ENCODE measurements at places on chromosomes 6 and 20.
A peak's percentile ranks its signal among the peaks of the same experiment; 100 is the strongest.

DNA sequence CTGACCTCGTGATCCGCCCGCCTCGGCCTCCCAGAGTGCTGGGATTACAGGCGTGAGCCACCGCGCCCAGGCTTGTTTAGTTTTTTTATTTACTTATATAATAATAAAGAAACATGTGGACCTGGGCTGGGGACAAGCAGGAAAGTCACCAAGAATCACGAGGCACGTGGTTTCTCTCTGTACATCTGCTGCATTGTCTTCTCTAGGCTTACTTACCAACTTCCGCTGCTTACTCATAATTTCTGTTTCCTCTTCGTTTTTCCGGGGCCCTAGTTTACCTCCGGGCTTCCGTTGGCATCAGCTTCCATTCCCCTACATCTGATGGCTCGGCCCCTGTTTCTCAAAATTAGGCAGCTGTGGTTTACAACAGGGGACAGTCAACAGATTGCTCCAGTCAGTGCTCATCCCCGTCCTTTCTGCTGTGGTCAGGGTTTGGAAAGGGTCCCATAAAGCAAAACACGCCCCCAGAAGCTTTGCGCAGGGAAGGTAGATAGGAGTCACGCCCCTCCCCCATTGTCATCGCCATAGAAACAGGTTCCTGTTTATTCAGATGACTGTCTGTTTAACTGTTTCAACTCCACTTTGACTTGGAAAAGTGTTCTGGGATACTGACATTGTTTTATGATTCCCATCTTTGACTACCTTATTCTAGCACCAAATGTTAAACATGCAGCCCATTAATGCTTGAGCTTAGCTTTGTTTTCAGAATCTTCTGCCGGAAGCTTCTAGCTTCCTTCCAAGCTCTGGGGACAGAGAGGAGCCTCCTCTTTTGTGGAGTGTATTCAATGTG is 31.9 kb upstream of the TXLNB start:
- peak; percentile 71 for DNase-seq

DNA sequence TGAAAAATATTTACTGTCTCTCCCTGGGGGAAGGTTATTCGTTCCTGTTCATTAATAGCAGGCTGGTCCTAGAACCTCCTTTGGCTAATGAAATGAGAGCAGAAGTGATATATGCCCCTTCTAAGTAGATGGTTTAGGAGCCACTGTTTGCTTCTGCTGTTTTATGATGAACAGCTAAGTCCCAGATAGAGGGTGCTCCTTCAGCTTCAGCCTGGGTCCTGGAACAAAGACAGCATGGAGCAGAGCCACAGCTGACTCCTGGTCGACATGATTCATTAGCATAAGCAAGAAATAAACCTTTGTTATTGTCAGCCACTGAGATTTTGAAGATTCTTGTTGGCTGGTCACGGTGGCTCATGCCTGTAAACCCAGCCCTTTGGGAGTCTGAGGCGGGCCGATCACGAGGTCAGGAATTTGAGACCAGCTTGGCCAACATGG is 47.8 kb upstream of the ARMC2 start:
- no peak for DNase-seq

GRCh38 chr20:49356676-49357075 is 78.8 kb upstream of the ZNFX1 start:
- no peak for DNase-seq

- no peak for DNase-seq
Measured at GRCh38 chr6:166156942-166157341, 10.7 kb downstream of the TBXT start.

GRCh38 chr6:111804627-111805235 is 68.5 kb downstream of the FYN start:
- DNase-seq: peak; percentile 81

DNA sequence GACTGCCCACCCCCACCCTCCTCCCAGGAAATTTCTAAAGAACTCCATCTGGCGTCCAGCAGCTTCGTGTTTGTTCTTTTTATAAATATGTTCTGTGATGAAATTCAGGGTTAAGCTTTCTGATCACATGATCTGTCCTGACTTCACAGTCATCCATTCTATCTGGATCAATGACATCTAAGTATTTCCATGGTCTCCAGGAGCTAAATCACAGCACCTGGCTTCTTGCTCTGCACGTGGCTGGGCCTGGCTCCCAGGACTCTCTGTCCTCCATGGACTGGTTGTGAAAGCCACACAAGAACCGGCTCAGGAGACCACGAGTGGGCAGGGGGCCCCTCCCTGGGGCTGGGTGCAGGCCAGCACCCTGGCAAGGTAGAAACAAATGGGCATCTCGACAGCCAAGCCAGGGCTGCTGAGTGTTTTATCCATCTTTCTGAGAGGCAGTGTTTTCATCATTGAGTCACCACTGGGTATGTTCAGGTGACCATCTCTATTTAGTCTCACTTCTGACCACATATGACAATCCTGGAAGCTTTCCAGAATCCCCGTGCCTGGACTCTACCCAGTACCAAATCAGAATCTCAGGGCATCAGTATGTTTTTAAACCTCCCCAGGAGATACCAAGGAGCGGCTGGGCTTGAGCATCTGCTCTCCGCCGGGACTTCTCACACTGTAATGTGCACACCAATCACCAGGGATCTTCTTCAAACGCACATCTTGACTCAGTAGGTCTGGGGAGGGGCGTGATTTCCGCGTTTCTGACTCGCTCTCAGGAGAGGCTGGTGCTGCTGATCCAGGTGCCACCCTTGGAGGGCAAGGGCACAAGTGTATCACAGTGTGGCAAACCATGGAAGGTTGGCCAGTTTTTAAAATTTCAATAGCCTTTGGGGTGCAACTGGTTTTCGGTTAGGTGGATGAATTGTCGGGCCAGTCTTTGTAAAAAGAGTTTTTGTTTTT is 31.6 kb upstream of the PXDC1 start:
- DNase-seq: no peak

- no peak for DNase-seq
Measured at GRCh38 chr20:62111148-62111547, 11.1 kb upstream of the LSM14B start.

- DNase-seq: no peak
Measured at GRCh38 chr6:113779656-113780055, 77.5 kb upstream of the MARCKS start.

DNA sequence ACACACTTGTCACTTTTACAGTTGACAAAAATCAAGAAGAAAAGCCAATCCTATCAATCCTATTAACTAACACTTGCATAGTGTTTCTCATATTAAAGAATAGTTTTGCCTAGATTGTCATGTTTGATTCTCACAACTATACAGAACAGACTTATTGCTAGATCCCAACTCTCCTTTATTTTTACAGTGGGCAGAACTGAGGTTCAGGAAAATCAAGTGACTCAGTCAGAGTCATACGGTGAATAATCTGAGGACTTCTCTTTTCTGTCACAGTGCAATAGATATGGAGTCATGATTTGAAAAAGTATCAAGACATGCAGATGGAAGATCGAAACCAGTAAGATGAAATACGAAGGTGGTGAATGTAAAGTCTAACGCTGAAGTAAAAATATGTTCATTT is 195.1 kb upstream of the CITED2 start:
- DNase-seq: peak; percentile 61

DNA sequence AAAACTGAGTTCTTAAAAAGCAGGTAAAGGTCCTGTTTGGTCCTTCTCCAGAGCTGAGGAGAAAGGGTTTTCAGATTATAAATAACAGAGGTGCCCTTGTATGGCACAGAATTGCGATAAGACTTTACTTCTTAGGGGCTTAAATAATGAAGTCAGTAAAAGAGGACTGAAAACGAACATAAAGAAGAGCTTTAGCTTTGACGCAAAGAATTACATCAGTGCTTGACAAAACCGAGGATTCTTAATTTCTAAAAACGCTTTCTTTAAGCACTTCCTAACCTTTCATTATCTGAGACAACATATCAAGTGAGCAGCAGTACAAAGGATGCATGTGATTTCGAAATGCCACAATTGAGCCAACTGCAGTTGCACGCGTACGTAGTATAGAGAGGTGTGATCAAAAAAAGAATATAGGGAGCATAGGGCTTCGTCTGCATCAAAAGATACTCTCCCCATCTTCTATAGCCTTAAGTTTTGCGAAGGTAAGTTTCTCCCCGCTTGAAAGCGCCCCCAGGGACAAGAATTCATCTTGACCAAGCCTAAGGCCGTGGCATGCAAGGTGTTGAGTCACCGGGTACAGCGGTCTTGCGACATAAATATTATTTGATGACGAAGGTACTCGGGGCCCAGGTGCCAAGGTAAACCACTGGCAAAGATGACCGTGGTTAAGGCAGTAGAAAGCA is 778 bp upstream of the LOC128125822 start:
- DNase-seq: no peak

DNA sequence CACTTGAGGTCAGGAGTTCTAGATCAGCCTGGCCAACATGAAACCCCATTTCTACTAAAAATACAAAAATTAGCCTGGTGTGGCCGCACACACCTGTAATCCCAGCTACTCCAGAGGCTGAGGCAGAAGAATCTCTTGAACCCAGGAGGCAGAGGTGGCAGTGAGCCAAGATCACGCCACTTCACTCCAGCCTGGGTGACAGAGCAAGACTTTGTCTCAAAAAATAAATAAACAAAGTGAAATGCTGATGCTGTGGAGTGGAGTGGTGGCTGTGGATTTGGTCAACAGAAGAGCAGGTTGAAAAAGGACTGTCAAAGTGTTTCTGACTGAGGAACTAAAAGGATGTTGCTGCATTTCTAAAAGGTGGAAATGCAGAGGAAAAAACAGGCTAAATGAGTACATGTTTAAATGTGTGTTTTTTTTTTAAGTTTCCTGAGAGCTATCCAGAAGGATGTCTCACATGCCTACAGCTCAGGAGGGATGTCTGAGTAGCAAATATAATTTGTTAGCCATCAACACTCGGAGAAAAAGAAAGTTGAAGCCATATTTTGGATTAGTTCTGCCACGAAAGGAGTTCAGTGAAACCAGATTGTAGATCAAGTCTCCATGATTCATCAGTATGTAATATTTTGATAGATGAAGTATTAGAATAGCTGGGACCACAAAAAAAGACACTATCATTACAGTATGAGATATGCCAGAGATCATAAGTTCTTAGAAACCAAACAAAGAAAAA is 621.1 kb upstream of the ADGRB3 start:
- no peak for DNase-seq

- DNase-seq: no peak
Measured at GRCh38 chr6:866316-866715, 173.4 kb upstream of the EXOC2 start.

DNA sequence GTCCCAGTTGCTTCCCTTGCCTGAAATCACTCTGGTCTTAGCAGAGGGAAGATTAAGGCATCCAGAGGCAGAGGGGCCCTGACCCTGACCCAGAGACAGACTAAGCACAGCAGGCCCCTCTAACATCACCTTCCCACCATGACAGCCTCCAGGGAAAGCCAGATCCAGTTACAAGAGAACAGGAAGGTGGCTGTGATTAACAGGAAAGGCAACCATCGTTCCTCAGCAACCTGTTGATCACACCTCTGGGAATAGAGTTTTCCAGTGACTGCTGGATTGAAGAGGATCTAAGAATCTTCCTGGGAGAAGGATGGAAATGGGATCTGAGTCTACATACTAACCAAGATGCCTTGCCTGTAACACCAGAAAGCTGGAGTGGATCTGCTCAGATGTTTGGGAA is 5.2 kb upstream of the TREM1 start:
- no peak for DNase-seq

- no peak for DNase-seq
Measured at GRCh38 chr20:61975407-61976129, 90.1 kb downstream of the TAF4 start.

GRCh38 chr20:12511499-12511898 is 497.3 kb upstream of the SPTLC3 start:
- no peak for DNase-seq

DNA sequence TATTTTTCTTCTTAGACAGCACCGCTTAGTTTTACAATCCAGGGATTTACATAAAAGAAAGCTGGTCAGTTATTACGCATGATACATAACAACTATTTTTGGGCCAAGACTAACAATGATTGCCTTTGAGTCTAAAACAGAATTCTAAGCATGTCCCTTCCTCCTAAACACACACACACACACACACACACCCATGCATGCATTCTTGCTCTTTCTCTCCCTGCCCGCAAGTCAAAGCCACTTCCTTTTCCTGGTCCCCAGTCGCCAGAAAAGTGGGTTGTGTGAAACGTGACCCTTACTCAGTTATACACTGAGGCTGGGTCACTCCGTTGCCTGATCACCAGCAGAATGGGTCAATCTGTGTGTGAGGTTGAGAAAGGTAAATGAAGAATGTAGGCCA is 31.4 kb downstream of the FYN start:
- peak; percentile 74 for DNase-seq

DNA sequence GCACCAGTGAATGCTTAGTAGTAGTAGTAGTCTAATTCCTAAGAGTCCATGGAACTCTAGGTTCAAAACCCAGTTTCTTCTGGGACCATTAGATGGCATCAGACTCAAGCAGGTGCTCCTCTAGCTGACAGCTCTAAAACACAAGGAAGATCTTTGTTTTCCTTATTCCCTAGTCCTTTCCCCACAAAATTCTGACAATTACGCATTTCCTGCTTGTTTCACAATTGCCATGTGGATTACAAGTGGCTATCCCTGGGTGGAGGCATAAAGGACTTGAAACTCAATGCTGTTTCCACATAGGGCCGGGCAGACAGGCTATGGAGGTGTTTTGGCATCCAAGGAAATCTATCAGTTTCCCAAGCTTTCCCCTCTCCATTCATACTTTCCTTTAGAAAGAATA is 9.2 kb upstream of the HLA-DOB start:
- peak; percentile 48 for DNase-seq

DNA sequence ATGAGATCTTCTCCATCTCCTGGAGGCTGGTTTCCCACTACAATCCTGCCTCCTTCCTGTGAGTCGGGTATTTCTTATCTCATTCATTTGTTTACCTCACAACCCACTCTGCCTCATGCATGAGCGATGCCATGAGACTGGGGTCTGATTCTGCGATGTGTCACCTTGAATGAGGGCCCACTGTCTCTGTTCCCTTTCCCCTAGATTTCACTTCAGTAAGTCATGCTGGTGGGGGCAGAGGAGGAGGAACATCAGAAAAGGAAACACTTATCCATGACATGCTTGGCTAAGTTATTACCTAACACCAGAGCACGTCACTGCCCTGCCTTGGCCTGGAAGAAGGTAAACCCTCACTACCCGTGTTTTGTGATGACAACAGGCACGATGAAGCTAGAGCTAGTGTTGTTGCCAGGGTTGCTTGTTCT is 337.4 kb upstream of the PRDM1 start:
- no peak for DNase-seq

DNA sequence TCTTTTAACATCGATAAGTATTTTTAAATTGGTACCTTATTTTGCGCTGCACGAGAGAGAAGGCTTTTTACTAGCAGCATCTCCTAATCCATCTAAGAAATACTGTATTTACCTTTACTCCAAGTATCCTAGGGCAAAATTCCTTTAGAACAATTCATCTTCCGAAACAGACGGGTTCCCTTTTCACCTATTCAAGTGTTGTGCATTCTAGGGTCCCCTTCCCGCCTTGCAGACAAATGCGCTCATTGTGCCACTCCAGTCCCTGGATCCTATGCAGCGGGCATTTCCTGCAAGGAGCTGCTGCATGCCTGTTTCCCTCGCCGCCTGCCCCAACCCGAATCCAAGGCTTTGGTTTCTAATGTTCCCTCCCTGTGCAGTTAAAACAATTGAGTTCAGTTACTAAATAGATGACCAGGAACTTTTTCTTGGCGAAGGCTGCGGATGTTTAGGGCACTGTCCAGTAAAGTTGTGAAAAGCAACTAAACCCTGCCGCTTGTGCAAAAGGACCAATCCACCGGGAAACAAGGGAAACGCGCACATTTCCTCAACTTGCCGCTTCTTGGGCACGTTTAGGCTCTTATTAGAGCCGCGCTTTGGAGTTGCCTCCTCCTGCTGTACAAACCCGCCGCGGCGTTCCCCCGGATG is 556 bp upstream of the SCAF8 start:
- peak; percentile 77 for DNase-seq

All from endothelial cell of umbilical vein (primary cell).